AG20443 (cell line): ENCODE measurements at places on chromosomes 12 and 14.
A peak's percentile ranks its signal among the peaks of the same experiment; 100 is the strongest.

DNA sequence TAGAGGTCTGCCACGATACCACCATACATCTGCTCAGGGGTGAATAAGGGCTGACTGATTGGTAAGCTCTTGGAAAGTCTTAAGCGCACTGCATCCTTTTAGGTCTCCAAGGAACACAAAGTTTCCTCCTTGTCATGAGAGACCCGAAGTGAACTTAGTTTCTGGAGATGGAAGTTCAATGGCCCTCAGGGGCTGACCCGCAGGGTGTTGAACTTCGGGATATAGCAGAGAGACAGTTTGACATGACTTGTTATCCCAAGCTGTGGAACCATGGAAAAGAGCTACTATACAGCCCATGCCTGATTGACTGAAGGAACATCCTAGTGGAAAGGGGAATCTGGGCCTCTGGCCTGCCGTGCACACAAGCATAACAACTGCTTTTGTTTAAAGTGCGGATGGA is 26.9 kb upstream of the CPNE8 start:
- no peak for DNase-seq

- no peak for DNase-seq
These were observed 199.8 kb downstream of the ALG10B start for GRCh38 chr12:38516418-38516817.

GRCh38 chr14:58816416-58817115 is 178.8 kb downstream of the DACT1 start:
- no peak for DNase-seq

- DNase-seq = no peak
These were observed 49.1 kb downstream of the AVPR1A start for GRCh38 chr12:63101920-63102319.

- DNase-seq = peak; percentile 71
These were observed 185.1 kb upstream of the CDKN3 start for GRCh38 chr14:54211551-54212308.

- no peak for DNase-seq
These were observed 42.8 kb downstream of the FOXN4 start for GRCh38 chr12:109266106-109266879.

DNA sequence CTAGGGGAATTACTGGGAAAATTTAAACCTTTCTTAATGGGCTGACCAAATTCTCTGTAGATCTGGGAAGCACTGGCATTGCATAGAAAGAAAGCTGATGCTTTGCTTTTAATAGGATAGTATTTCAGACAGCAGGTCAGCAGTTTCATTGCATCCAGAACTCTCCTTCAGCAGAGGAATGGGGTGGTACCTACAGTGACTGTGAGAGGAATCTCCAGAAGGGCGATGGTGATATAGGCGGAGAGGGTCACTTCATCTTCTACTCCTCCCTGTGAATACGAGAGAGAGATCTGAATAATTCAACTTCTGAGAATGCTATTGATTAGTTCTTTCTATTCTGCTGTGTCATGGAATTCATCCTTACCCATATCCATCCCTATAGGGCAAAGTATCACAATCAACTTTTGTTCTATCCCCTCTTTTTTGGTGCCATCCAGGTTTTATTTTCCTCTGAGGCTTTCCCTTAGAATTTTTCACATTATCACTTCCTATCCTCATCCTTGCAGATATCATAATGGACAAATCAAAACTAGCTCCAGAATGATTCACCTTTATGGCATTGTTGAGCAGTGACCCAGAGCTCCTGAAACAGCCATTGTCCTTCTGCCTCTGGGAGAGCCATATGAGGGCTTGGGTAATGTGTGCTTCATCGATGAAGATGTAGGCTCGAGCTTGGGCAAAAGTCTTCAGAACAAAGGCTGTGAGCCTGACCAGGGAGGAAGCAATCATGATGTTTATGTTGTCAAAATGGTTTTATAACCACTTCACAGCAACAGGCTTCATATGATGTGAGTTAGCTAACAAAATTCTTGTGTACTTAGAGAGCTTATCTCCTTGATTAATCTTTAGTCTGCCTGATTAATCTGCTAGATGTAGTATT is 38.3 kb downstream of the A2M start:
- no peak for DNase-seq
